ENCODE measurements at places on chromosomes 1 and 21.
A peak's percentile ranks its signal among the peaks of the same experiment; 100 is the strongest.

DNA sequence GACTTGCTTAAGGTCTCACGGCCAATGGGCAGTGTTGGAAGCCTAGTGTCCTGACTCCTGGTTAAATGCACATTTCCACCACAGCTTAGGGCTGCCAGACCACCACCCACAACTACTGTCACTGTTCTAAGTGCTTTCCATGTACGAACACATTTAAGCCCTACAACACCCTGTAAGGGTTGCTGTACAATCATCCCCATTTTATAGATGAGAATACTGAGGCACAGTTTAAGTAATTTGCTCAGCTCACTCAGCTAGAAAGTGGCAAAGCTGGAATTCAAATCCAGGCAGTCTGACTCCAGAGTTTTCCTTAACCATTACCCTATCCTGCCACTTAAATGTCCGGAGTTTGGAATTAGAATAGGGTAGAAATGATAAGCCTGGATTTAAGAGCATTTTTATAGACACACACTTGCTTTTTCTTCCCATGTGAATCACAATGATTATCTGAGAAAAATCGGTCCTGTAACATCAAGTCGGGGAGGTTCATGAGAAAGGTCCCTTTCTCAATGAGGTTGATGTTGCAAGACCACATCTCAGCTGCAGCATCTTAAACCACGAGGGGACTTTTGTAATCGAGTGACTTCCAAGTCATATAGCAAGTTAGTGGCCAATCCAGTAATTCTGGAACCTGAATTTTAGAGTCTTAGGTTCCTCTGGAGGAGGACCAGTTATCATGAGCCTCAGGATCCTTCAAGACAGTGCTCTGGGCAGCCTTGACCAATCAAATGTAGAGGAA lies 8.6 kb downstream of the E2F2 start:
- no peak overlapping the region for H3K27ac ChIP-seq
- no peak for DNase-seq
- peaks cover 45% of the 10 kb centered on the region for H3K4me1 ChIP-seq
- H3K27me3 ChIP-seq, result no peaks in the 10 kb centered on the region
- no peaks in the 10 kb centered on the region for H3K36me3 ChIP-seq

GRCh38 chr1:228887960-228888359 lies 152.7 kb downstream of the RHOU start:
- no peak overlapping the region for H3K27ac ChIP-seq
- no peak for DNase-seq
- no peaks in the 10 kb centered on the region for H3K27me3 ChIP-seq
- no peak overlapping the region for H3K4me3 ChIP-seq
- no peaks in the 10 kb centered on the region for H3K36me3 ChIP-seq
- peaks cover 9% of the 10 kb centered on the region for H3K4me1 ChIP-seq

GRCh38 chr1:166814611-166815010 lies 24.7 kb upstream of the POGK start:
- no peak overlapping the region for H3K27ac ChIP-seq
- no peaks in the 10 kb centered on the region for H3K4me1 ChIP-seq
- no peaks in the 10 kb centered on the region for H3K27me3 ChIP-seq
- H3K36me3 ChIP-seq, result no peaks in the 10 kb centered on the region

GRCh38 chr1:1602968-1603506 lies 3.1 kb upstream of the FNDC10 start:
- no peak overlapping the region for H3K27ac ChIP-seq
- no peak overlapping the region for H3K4me3 ChIP-seq
- no peaks in the 10 kb centered on the region for H3K27me3 ChIP-seq
- H3K4me1 ChIP-seq, result peaks cover 22% of the 10 kb centered on the region

- no peak overlapping the region for H3K4me3 ChIP-seq
- no peaks in the 10 kb centered on the region for H3K27me3 ChIP-seq
- H3K36me3 ChIP-seq, result no peaks in the 10 kb centered on the region
- H3K27ac ChIP-seq, result no peak overlapping the region
Observed at GRCh38 chr1:43305926-43306687, 5.3 kb downstream of the TIE1 start.

DNA sequence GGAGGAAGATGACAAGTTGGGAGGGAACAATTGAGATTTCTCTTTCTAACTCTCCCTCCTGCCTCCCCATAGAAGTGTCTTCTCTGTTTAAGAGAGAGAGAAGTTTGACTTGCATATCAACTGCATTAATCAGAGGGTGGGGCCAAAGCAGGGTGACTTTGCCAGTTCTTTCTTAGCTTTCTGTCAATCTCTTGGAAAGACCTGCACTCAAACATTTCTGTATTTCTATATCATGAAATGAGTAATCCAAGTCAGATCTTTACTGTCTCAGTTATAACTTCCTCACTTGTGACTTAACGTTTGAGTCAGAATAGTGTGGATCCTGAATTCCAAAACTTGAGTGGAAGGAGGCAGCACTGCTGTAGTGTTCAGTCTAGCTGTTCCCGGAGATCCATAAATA lies 180.8 kb upstream of the KCNK2 start:
- no peak overlapping the region for H3K27ac ChIP-seq
- H3K4me3 ChIP-seq, result no peak overlapping the region
- no peaks in the 10 kb centered on the region for H3K27me3 ChIP-seq
- no peaks in the 10 kb centered on the region for H3K36me3 ChIP-seq

DNA sequence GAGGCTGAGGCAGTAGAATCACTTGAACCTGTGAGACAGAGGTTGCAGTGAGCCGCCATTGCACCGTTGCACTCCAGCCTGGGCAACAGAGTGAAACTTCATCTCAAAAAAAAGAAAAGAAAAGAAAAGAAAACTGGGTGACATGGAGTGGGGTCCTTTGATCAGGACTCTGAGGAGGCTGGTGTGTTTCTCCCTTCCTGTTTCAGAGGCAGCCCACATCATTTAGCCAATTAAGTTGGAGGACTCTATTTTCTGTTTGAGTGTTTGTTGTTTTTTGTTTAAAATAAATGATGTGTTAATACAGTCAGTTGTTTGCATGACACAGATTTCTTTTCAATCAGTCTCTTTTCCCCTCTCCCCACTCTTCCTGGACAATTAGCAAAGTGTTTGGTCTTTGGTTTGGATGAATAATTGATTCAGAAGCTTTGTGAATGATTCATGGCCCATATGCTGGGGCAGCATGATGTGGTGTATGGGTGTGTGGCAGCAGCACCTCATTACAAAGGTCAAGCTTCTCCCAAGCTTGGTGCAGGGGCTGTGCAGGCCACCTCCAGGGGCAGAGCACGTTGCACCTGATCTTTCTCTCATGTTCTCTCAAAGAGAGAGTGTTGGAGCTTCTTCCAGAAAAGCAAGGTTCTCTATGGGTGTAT lies 48.8 kb downstream of the CACNA1E start:
- no peaks in the 10 kb centered on the region for H3K4me1 ChIP-seq
- no peaks in the 10 kb centered on the region for H3K36me3 ChIP-seq
- no peaks in the 10 kb centered on the region for H3K27me3 ChIP-seq
- no peak for DNase-seq
- H3K4me3 ChIP-seq, result no peak overlapping the region

DNA sequence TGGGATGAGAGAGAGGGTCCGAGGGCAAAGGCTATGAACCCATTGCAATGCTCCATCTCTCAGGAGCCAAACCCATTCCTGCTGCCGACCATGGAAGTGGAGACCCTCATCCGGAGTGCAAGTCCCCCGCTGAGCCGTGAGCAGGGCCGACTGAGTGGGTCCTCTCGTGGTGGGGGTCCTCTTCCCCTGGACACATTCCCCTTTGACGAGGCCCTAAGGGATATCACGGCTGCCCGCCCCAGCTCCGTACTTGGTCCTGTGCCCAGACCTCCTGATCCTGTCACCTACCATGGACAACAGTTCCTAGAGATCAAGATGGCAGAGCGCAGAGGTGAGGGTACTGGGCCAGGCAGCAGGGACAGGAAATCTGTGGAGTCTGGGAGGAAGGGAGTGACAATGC lies 11.0 kb downstream of the HYI start:
- H3K4me1 ChIP-seq, result no peaks in the 10 kb centered on the region
- no peak for DNase-seq
- no peaks in the 10 kb centered on the region for H3K27me3 ChIP-seq
- no peak overlapping the region for H3K4me3 ChIP-seq
- H3K27ac ChIP-seq, result no peak overlapping the region
- H3K36me3 ChIP-seq, result peaks cover 80% of the 10 kb centered on the region

DNA sequence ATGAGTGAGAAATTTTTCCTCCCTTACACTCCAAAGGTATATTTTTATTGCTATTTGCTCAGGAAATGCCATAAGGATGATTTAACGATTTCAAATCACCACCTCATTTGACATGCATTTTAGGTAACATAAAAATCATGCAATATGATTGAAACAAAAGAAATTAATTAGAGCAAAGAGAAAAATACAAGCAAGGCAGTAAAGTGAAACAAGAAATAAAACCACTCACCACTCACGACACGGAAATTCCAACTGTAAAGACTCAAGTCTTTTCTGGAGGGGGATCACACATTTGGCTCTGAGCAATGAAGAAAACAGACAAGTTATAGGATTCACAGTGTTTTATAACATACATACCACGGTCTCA lies 86.8 kb upstream of the ARHGAP29 start:
- no peaks in the 10 kb centered on the region for H3K4me1 ChIP-seq
- no peaks in the 10 kb centered on the region for H3K36me3 ChIP-seq
- peaks cover 3% of the 10 kb centered on the region for H3K27me3 ChIP-seq

DNA sequence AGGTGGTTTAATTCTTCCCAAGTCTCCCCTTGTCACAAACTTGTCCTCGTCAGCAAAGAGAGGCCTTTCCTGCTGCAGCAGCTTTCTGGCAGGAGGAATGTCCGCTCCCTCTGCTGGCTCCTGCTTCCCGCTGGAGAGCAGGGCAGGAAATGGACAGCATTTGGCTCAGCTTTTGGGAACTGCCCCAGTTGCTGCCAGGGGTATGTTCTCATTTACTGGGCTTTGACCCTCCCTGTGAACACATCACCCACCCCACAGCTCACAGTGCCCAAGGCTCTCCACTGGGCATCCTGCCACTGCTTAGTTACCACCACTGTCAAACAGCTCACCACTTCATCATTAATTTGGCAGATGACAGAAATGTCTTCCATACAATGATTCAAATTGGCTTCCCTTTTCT lies 75.4 kb downstream of the MRPL37 start:
- no peak overlapping the region for H3K4me3 ChIP-seq
- peaks cover 17% of the 10 kb centered on the region for H3K4me1 ChIP-seq
- peaks cover 7% of the 10 kb centered on the region for H3K36me3 ChIP-seq
- no peak for DNase-seq
- H3K27ac ChIP-seq, result no peak overlapping the region

DNA sequence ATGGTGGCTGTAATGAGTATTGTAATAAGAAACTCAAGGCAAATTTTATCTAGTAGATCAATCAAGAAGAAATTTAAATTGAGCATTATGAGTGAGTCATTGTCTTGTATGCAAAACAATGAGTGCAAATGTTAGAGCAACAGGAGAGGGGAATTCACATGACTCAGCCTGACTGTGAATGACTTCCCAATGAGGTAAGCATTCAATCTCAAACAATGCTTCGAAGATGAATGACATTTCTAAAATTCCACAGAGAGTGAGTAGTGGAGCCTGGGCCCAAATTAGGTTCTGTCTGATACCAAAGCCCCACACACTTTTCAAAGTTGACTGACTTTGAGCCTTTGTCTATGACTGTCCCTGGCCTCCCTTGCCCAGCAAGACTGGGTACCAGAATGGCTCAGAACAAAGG lies 738.0 kb downstream of the PTPRU start:
- no peaks in the 10 kb centered on the region for H3K4me1 ChIP-seq
- H3K27ac ChIP-seq, result no peak overlapping the region
- DNase-seq, result no peak
- no peaks in the 10 kb centered on the region for H3K36me3 ChIP-seq
- no peaks in the 10 kb centered on the region for H3K27me3 ChIP-seq

GRCh38 chr1:2233997-2234761 lies 6.1 kb downstream of the SKI start:
- no peaks in the 10 kb centered on the region for H3K27me3 ChIP-seq
- peak; percentile 83 for DNase-seq
- peaks cover 81% of the 10 kb centered on the region for H3K4me1 ChIP-seq
- peaks cover 6% of the 10 kb centered on the region for H3K36me3 ChIP-seq
- H3K27ac ChIP-seq, result peak overlapping the region; percentile 84

DNA sequence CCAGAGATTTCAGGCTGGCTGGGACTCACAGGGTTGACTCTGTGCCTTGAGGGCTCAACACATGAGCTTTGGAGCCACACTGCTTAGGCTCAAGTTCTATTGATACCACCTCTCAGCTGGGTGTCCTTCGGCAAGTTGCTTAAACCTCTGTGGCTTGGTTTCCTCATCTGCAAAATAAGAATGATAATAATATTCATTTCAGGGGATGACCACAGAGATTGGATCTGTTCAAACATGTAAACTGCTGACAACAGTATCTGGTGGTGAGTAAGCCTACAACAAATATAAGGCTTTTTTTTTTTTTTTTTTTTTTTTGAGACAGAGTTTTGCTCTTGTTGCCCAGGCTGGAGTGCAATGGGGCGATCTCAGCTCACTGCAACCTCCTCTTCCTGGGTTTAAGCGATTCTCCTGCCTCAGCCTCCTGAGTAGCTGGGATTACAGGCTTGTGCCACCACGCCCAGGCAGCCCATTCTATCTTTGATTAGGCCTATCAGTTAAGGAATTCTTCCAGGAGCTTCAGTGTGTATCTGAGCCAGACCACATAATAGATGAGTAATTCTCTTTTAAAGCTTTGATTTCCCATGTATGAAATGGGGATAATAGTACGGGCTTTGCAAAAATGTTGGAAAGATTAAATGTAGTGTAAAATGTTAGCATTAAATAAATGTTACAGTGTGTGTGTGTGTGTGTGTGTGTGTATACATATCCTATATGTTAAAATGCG lies 437.6 kb downstream of the PRDM2 start:
- H3K36me3 ChIP-seq, result no peaks in the 10 kb centered on the region
- no peak overlapping the region for H3K27ac ChIP-seq
- no peaks in the 10 kb centered on the region for H3K4me1 ChIP-seq
- H3K27me3 ChIP-seq, result no peaks in the 10 kb centered on the region
- H3K4me3 ChIP-seq, result no peak overlapping the region

- no peaks in the 10 kb centered on the region for H3K36me3 ChIP-seq
- H3K4me3 ChIP-seq, result no peak overlapping the region
- H3K27me3 ChIP-seq, result no peaks in the 10 kb centered on the region
- DNase-seq, result no peak
Observed at GRCh38 chr1:58999676-59000075, 215.8 kb upstream of the JUN start.

DNA sequence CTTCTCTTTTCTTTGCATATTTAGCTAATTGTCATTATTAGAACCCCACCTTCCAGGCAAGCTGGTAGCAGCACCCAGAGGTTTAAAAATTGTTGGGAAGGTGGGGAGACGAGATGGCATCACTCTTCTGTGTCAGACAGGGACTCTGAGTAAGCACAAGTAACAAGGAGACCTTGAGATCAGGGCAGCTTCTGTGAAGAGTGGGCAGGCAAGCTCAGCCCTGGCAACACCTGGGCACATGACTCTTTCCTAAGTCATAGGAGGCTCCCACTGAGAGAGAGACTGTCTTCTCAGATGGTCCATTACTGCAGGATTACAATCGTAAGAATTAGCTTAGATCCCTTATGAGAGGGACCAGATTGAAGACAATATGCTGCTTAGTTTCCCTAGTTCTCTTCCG lies 183.5 kb downstream of the BRINP2 start:
- H3K4me3 ChIP-seq, result no peak overlapping the region
- DNase-seq, result no peak
- no peaks in the 10 kb centered on the region for H3K36me3 ChIP-seq
- H3K27me3 ChIP-seq, result no peaks in the 10 kb centered on the region
